ENCODE measurements at places on chromosomes 6 and 20. TPM values are rescaled to one million over a fixed set of nuclear protein-coding genes. Genes with fewer than 3 reads are reported as not detected.

The PLA2G7 gene
- total RNA-seq, result not detected

The PAK5 gene
- not detected for total RNA-seq

- DNase-seq, result peak; percentile 74
Observed at GRCh38 chr6:79946272-79947190, 822 bp downstream of the ELOVL4 start.

GRCh38 chr20:46400253-46400652 lies 6.2 kb downstream of the ELMO2 start:
- peak; percentile 83 for DNase-seq

The SPATS1 gene
- 8.4 TPM for total RNA-seq

- no peak for DNase-seq
Observed at GRCh38 chr20:48683467-48684175, 144.2 kb downstream of the PREX1 start.

The KIF3B gene
- 14.6 TPM for total RNA-seq

The BMP7 gene
- 81.3 TPM for total RNA-seq

The RNF39 gene
- not detected for total RNA-seq

The COL19A1 gene
- total RNA-seq, result not detected

- peak; percentile 72 for DNase-seq
Observed at GRCh38 chr20:25040438-25040831, 17.5 kb downstream of the ACSS1 start.

GRCh38 chr20:50283922-50284810 lies 93.5 kb downstream of the CEBPB start:
- no peak for DNase-seq

DNA sequence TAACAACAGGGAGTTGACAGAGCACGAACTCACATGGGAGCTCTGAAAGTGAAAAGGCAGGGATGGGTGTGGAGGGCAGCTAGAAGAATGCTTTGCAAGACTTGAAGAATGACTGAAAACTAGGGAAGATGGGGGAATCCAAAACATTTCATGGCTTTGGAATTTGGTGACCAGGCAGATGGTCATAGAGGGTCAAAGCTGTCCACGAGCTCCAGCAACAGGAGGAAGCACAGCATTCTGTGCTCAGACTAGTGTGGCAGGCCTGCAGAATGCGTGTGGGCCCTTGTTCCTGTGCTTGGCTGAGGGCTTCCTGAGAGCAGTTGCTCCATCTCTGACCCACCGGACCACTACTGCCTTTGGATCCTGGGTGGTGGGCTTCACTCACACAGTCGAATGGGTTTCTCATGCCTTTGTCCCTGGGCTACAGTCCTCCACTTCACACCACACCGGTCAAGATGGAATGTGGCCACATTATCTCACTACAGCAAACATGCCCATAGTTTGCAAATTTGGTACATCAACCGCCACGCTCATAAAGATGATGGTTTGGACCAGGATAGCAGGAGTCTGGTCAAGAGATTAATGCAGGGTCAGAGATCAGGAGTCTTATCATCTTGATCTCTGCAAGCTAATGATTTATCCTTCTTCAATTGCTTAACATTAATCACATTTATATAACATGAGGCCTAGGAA lies 100.7 kb downstream of the SGK1 start:
- no peak for DNase-seq

- no peak for DNase-seq
Observed at GRCh38 chr6:93376026-93376540, 43.3 kb downstream of the EPHA7 start.

The HLA-DOB gene
- not detected for total RNA-seq

GRCh38 chr6:31557443-31558317 lies 10.3 kb downstream of the NFKBIL1 start:
- no peak for DNase-seq

The BEND3 gene
- 6.9 TPM for total RNA-seq

DNA sequence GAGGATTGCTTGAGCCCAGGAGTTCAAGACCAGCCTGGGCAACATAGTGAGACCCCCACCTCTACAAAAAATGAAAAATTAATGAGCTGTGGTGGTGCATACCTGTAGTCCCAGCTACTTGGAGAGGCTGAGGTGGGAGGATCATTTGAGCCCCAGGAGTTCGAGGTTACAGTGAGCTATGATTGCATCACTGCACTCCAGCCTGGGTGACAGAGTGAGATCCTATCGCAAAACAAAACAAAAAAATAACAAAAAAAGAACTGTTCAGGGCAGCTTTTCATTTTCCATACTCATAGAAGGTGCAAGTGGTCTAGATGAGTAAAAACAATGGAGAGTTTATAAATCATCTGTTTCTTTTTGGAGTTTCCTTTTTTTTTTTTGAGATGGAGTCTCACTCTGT lies 21.1 kb downstream of the AKAP7 start:
- DNase-seq, result no peak

DNA sequence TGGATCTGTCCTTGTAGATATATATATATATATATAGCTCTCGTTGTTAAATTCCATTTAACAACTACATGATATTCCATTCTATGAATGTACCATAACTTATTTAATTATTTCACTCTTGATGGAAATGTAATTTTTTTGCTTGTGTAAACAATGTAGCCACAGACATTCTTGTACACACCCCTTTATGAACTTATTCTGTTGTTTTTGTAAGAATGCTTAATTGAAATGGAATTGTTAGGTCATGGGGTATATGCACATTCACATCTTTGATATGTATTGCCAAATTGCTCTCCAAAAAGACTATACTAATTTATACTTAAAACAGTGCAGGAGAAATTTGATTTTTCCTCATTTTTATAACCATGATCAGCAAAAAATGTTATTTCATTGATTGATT lies 67.2 kb downstream of the MAP3K4 start:
- DNase-seq, result no peak

The MOCS1 gene
- total RNA-seq, result 1.3 TPM

The UFL1 gene
- total RNA-seq, result 13.9 TPM

GRCh38 chr6:159089909-159090308 lies 45.1 kb upstream of the TAGAP start:
- DNase-seq, result no peak

The SH3BGRL2 gene
- total RNA-seq, result 40.8 TPM

- DNase-seq, result no peak
Observed at GRCh38 chr6:88619951-88620350, 343.5 kb downstream of the RNGTT start.

DNA sequence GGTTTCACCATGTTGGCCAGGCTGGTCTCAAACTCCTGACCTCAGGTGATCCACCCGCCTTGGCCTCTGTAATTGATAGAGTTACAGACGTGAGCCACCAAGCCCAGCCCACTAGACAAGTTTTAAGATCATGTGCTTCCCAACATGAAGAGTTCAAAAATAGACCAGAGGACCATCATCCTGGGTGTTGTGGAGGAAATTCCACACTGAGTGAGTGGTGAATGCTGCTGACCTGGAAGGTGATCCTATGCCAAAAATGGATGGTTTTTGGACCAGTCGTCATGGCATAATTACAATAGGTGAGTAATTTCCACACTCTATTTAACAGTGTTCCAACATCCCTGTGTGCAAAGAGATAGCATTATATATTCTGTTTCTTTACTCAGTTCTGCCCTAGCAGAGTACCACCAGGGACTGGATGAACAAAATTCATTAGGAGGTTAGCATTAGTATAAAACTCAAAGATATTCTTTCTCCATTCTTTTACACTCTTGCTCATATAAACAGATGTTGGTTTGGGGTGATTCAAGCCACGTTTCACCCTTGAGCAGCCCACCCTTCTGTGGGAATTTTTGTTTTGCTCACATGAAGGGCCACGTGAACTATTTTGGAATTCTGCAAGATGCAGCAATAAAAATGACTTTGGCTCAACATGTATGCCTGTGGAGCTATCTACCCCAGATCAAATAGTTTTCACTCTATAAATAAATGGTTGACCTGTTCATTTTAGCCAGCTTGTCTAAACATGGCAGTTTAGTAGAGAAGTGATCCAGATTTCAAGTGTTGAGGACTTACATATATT lies 206.2 kb upstream of the TCF21 start:
- no peak for DNase-seq

- DNase-seq, result no peak
Observed at GRCh38 chr6:100472674-100473073, 8.0 kb upstream of the SIM1 start.

GRCh38 chr6:34095741-34096140 lies 50.1 kb downstream of the GRM4 start:
- no peak for DNase-seq

DNA sequence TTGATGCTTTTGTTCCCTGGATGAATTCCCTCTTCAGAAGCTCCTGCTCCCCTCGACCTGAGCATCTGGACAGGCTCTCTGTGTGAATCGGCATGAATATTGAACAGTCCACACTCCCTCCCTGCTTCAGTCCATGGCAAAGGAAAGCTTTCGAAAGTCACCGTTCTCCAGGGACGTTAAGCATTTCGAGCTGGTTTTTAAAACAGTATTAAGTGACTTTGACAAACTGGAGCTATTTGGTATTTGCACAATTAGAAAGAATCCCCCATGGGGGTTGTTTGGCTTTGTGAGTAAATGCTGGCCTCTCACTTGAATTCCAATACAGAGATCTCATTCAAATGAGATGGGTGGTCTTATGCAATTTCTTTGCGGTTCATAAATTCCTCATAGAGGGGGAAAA lies 85.3 kb upstream of the TIAM2 start:
- no peak for DNase-seq

GRCh38 chr6:151633526-151634335 lies 139.9 kb downstream of the CCDC170 start:
- no peak for DNase-seq

DNA sequence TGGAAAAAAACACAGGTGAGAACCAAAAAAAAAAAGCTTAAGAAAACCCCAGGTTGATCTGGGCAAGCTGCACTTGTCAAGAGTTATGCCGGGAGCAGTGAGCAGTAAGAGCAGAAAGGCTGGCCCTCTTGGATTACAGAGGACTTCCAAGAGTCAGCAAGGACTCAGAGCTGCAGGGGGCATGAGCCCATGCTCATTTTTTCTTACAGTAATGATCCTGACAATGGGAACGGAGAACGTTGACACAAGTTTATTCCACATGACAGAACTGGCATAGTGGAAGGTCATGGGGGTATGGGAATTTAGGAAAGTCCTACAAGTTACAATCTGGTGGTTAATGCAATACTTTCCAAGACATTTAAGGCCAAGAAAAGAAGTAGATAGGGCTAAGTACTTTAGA lies 256.6 kb downstream of the GMDS start:
- DNase-seq, result no peak

The SPEF1 gene
- 3.0 TPM for total RNA-seq

GRCh38 chr20:59925899-59926298 lies 7.5 kb downstream of the SYCP2 start:
- no peak for DNase-seq

The TMEM151B gene
- 14.6 TPM for total RNA-seq

DNA sequence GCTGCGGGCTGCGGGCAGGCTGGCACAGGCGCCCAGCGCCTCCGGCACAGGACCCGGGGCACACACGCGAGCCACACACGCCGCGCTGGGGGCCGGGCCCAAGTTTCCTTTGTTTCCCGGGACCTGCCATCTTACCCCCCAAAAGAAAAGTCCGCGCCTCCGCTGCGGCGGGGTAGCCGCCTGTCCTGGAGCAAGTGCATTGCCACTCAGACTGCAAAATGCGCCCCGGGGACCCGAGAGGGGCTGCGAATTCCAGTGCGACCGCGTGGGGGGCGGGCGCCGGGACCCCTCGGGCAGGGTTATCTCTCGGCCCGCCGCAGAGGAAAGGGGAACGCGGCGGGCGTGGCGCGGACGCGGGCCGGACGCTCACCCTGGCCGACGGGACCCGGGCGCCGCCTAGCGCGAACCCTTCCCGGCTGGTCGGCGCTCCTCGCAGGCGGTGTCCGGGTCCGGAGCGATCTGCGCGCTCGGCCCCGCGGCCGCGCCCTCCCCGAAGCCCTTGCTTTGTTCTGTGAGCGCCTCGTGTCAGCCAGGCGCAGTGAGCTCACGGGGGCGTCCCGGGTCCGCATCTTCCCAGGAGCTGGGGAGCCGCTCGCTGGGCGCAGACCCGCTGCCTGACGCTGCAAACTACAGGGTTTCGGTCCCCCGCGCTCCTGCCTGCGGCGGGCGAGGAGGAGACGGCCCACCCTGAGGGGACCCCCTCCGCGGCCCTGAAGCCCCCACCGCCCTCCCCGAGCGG lies 639 bp upstream of the CD24 start:
- no peak for DNase-seq

The GINM1 gene
- 28.7 TPM for total RNA-seq

DNA sequence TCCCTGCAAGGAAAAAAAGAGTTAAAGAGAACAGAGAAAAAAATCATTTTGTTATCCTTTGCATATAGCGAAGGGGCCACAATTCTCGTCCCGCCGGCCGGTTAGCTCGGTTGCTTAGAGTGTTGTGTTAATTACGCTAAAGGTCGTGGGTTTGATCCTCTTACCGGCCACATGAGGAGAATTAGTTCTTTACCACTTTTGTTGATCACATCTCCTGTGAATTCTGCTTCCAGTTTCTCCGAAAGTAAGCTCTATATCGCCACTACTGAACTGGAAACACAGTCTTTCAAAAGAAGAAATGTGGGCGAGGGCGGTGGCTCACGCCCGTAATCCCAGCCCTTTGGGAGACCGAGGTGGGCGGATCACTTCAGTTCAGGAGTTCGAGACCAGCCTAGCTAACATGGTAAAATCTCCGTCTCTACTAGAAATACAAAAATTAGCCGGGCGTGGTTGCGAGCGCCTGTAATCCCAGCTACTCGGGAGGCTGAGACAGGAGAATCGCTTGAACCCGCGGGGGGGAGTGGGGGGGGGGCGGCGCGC lies 13.4 kb downstream of the PRSS16 start:
- DNase-seq, result no peak

The TREML1 gene
- not detected for total RNA-seq

GRCh38 chr6:146097586-146097985 lies 68.7 kb downstream of the GRM1 start:
- DNase-seq, result peak; percentile 69

The DSP gene
- total RNA-seq, result 161 TPM

The PACRG gene
- total RNA-seq, result not detected

GRCh38 chr6:162421004-162421403 lies 306.6 kb downstream of the PRKN start:
- DNase-seq, result no peak

The ZSWIM3 gene
- total RNA-seq, result 4.9 TPM

The TRIM10 gene
- not detected for total RNA-seq

DNA sequence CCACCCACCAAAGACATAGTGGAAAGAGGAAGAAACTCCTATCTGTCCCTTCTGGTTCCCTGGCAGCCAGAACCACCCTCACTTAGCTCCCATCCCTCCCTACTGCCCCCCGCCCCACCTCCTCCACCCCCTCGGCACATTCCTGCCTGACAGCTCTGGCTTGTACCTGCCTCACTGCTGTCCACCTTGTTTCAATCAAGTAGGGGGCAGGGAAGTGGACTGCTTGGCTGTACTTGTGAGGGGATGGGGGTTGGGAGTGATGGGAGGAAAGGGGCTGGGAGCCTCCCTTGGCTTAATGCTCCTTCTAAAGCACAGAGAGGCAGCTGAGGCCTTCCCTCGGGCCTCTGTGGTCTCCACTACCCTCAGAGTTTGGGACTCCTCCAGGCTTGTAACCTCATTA lies 22.1 kb upstream of the ZNF76 start:
- no peak for DNase-seq

- no peak for DNase-seq
Observed at GRCh38 chr6:1618311-1619097, 8.8 kb downstream of the FOXC1 start.

The ZC2HC1B gene
- not detected for total RNA-seq

- DNase-seq, result no peak
Observed at GRCh38 chr20:43812216-43812615, 85.4 kb upstream of the GTSF1L start.

GRCh38 chr20:32021091-32021490 lies 10.9 kb downstream of the CCM2L start:
- no peak for DNase-seq

The CHMP4B gene
- total RNA-seq, result 87.4 TPM

GRCh38 chr6:135851442-135852271 lies at the start of gene PDE7B:
Gene PDE7B, plus strand, starts transcription at chr6:135851701.
- peak; percentile 17 for DNase-seq

The HMGCLL1 gene
- total RNA-seq, result not detected

The MYH7B gene
- 0.24 TPM for total RNA-seq

The ARG1 gene
- total RNA-seq, result not detected
